ENCODE measurements at places on chromosomes 2 and 18. TPM values are rescaled to one million over a fixed set of nuclear protein-coding genes. Genes with fewer than 3 reads are reported as not detected.

The CAVIN2 gene
- 0.33 TPM for total RNA-seq

The SPEG gene
- total RNA-seq: 0.79 TPM

The ELOA2 gene
- total RNA-seq: not detected

The DRC1 gene
- not detected for total RNA-seq

The BMP10 gene
- not detected for total RNA-seq

The HPCAL1 gene
- total RNA-seq: 40.8 TPM

The SLC4A5 gene
- 1.5 TPM for total RNA-seq

The MYO3B gene
- 0.08 TPM for total RNA-seq

- DNase-seq: no peak
Observed at GRCh38 chr18:31511098-31511497, 13.1 kb downstream of the DSG2 start.

DNA sequence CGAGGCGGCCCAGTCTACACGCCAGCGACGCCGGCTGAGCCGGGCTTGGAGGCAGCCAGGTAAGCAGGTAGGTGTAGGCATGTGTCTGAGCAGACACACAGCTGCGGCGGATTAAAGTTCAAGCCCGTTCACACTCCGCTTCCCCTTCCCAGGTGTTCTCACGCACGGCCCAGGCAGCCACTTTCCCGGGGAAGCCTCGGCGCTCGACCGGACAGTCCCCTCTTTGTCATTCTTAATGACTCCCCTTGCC lies 367 bp downstream of the TGFA start:
- peak; percentile 17 for DNase-seq

GRCh38 chr2:24211408-24211807 lies 36.6 kb downstream of the FAM228A start:
- no peak for DNase-seq

DNA sequence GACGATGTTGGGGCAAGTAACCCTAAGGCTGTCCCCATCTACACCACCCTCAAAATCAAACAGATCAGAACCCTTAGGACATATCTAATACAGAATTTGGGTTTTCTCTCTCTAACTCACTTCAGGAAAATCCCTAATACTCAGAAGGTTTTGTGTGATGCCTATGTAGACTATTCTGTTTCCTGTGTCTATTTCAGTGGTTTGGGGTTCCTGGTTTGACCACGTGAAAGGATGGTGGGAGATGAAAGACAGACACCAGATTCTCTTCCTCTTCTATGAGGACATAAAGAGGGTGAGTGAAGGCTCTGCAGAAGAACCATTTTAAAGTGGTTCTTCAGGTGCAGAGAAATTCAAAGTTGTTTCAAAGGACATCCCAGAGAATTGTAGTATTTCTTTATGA lies 16.3 kb downstream of the SULT1C2 start:
- no peak for DNase-seq

- no peak for DNase-seq
Observed at GRCh38 chr2:209208211-209208610, 215.6 kb upstream of the MAP2 start.

DNA sequence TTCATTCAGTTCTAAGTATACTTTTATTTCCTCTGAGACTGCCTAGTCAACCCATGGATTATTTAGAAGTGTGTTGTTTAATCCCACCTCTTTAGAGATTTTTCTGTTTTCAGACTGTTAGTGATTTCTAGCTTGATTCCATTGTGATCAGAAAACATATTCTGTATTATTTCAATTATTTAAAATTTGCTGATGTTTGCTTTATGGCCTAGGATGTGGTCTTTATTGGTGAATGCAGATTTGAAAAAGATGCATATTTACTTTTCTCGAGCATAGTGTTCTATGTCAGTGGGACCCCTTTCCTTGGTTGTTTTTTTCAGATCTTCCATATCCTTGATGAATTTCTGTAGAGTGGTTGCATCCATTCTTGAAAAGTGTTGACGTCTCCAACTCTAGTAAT lies 487.2 kb upstream of the HS6ST1 start:
- no peak for DNase-seq

DNA sequence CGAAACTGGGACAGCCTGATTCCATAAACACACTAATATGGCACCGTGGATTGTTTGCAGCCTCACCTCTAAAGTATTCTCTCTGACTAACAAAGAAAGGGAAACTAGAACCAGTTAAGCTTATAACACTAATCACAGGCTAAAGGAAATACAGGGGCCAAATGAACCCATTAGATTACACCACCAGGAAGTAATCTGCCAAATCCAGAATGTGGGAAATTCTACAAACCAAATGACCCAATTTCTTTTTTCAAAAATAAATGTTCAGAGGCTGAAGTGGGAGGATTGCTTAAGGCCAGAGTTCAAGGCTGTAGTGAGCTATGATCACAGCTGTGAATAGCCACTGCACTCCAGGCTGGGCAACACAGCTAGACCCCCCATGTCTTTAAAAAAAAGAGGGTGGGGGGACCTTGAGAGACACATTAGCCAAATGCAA lies 1.5 kb upstream of the MPPE1 start:
- DNase-seq: no peak

GRCh38 chr2:207333599-207334300 lies 168.0 kb upstream of the KLF7 start:
- no peak for DNase-seq

DNA sequence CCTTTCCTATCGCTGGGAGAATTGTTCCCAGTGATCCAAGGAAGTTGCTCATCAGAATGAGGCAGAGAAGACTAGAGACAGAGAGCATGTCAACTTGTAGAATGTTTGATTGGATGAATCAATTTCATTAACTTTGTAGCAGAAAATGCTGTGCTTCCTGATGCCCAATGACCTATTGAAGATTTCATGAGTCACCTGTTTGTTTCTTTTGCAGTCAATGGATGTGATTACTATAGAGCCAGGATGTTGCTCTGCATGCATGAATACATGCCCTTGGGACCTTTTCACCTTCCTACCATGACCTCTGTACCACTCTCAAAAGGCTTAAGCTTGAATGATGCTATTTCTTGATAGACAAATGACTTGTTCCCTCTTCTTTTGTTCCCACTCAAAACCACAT lies 23.3 kb downstream of the SCG2 start:
- no peak for DNase-seq

DNA sequence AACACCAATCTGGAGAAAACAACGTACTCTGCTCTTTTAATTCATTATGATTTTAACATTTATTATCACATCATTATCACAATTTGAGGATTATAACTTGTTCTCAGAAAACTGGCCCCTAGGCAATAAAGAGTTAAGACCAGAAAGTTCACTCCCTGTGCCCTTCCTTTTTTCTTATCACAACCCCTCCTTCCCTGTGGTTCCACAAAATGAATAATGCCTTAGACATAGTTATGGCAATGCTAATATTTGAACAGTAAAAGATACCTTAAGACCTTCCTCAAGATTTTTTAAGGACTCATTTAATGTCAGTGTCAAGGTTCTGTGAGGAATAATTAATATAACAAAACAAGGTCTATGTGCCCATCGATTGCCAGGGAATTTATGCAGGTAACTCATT lies 596.2 kb downstream of the ARHGAP15 start:
- DNase-seq: no peak

GRCh38 chr2:45258311-45258710 lies 249.1 kb upstream of the SIX2 start:
- no peak for DNase-seq

GRCh38 chr2:36245651-36246050 lies 109.9 kb upstream of the CRIM1 start:
- no peak for DNase-seq

DNA sequence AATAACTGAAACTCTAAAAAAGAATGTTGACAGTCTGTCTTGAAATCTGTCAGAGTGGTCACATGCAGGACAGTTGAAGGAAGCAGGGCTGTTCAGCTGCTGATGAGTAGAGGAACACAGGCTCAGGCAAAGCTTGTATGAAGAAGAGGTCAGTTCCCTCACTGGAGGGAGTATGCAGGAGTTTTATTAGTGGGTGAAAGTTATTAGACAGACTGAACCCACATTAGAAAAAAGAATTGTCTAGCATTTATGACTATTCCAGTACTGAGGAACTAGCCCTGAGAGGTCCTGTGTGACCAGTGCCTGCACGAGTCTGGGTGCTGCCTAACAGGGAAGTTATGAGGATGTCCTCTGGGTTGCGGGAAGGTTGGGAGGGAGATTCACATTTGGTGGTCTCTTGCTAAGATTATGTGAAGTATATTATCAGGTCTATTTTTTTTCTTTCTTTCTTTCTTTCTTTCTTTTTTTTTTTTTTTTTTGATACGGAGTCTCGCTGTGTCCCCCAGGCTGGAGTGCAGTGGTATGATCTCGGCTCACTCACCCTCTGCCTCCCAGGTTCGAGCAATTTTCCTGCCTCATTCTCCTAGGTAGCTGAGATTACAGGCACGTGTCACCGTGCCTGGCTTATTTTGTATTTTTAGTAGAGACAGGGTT lies 9.6 kb downstream of the TET3 start:
- no peak for DNase-seq

GRCh38 chr2:239727182-239727775 lies 297.9 kb downstream of the NDUFA10 start:
- no peak for DNase-seq

DNA sequence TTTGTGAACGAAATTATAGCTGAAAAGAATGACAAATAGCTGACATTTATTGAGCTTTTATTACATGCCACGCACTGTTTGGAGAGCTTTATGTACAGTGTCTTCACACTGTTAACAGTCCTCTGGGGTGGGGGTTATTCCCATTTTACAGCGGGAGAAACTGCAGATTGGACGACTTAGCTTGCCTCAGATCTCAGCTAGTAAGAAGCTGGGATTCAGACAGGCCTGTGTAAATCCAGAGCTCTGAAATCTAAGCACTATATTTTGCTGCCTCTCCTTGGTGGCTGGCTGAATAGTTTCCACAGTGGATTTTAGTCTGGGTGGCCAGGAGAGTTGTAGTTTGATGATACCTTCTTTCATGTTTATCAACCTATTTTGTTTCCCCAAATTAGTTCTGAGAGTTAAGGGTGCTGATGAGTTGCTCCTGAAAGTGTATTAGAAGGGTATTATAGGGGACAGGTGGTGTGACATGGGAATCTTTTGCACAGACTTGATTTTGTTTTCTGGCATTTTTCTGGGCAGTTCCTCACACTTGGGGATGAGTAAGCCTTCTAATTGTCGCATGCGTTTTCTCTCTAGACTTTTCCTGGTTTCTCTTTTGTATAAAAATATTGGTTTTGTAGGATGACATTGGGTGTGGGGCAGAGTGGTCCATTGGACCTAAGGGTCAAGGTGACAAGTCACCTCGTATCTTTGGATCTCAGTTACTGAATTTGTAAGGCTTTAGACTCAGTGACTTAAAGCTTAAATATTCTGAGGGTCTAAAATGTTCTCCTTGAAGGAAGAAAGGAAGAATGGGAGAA lies 1.5 kb downstream of the ACSL3 start:
- no peak for DNase-seq

- no peak for DNase-seq
Observed at GRCh38 chr2:138078153-138078552, 113.9 kb downstream of the HNMT start.

DNA sequence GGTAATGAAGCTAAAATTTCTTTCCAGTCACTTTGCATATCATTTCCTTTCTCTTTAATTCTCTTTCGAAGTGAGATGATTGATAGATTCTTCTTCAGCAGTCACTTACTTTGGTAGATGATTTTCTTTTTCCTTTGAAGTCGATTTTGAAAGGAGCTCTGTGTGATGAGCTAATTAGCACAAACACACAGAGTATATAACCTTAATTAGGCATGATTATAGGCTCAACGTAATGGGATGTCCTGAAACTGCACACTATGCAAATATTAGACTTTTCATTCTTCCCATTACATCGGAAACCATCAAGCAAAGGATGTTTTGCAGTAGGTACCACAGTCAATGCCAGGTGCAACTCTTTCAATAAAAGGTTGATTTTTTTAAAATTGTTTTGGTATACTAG lies 6.4 kb upstream of the CTLA4 start:
- no peak for DNase-seq

GRCh38 chr18:79396431-79397246 lies 909 bp downstream of the NFATC1 start:
- DNase-seq: peak; percentile 43

DNA sequence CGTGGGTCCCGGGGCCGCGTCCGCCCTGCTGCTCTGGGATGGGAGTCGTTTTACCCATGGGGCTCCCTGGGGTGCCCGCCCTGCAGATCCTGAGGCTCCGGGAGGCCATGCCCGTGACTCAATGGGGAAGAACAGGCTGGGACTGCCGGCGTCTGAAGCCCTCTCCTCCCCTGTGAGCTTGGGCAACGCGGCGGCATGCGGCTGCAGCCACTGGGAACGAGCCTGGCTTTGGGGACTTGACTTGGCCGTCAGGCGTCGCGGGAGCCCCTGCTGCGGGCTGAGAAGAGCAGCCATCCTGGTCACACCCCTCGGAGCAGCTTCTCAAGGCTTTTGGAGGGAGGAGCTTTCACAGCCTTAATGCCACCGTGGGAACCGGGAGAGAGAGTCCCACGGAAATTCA lies 126.9 kb upstream of the CTDP1 start:
- no peak for DNase-seq

DNA sequence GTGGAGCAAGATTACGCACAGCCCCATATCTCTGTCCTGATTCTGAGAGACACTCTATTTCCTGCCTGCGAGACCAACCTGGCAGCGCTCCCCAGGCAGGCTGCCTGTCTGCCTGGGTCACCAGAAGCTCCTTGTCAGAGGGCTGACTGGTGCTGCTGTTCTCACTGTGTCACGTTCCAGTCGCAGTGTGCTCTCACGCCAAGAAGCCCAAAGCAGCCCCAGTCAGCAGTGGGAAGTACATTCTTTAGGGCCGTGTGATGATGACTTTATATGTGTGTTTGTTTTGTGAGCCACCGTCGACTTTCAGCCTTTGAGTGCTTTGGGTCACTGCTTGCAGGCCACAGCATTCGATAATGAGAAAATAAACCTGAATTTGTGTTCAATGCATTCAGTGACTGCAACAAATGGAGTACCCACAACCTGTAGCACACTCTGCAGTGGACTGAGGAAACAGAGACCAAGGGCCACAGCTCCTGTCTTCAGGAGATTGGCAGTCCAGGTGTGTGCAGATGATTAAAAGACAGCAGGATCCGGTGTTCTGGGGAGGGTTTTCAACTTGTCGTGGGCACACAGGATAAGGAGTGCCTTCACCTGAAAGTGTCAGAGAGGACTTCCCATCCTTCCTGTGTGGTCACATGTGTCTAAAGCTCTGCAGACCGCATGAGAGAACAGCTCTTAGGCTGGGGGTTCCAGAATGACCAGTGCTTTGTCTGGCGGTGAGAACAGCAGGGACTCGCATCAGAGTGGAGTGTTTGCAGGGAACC lies 4.8 kb downstream of the TNFRSF11A start:
- no peak for DNase-seq

DNA sequence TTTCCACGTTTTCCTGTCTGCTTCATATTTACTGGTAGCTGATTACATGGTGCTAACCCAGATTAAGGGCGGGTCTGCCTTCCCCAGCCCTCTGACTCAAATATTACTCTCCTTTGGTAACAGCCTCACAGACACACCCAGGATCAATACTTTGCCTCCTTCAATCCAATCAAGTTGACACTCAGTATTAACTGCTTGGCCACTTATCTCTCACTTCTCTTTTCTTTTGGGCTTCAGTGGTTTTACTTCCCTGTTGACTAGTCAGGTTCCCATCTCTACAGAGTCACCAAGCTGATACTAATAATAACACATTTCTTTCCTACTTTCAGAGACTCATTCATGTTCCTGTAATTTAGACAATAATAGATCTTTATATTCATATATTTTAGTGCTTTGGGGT lies 302.2 kb upstream of the MAP2 start:
- DNase-seq: no peak

Measured in activated T-cell treated with anti-CD3 and anti-CD28 coated beads, Interleukin-2, amount 50 U/mL, for 4 hours (primary cell).